Kasumi-1 (cell line): ENCODE measurements at places on chromosomes 12 and 14.

GRCh38 chr14:103196716-103197115 is 73.5 kb downstream of the TNFAIP2 start:
- no peak for DNase-seq

GRCh38 chr12:75720812-75721641 is 209.6 kb upstream of the KRR1 start:
- no peak for DNase-seq

GRCh38 chr12:118436986-118437385 is 60.6 kb downstream of the SUDS3 start:
- no peak for DNase-seq

DNA sequence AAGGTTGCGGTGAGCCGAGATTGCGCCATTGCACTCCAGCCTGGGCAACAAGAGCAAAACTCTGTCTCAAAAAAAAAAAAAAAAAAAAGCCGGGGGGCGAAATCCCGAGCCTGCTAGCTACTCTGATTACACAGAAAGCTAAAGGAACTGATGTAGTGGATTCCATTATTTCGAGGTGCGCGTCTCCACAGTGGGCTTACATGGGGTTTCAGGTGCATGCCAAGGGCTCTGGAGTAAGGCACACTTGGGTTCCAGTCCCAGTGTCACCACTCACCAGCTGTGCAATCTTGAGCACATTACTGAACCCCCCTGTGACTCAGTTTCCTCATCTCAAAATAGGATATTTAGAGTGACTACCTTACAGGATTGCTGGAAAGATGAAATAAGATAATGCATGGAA is 1.7 kb upstream of the RAB15 start:
- no peak for DNase-seq

DNA sequence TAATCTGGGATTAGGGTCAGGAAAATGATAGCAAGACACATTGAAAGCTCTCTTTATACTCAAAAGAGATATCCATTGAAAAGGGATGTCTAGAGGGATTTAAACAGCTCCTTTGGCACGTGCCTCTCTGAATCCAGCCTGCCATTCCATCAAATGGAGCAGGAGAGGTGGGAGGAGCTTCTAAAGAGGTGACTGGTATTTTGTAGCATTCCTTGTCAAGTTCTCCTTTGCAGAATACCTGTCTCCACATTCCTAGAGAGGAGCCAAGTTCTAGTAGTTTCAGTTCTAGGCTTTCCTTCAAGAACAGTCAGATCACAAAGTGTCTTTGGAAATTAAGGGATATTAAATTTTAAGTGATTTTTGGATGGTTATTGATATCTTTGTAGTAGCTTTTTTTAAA is 25.4 kb upstream of the PLEKHD1 start:
- DNase-seq, result no peak
